ENCODE measurements at places on chromosomes 4 and X.
A peak's percentile ranks its signal among the peaks of the same experiment; 100 is the strongest.

DNA sequence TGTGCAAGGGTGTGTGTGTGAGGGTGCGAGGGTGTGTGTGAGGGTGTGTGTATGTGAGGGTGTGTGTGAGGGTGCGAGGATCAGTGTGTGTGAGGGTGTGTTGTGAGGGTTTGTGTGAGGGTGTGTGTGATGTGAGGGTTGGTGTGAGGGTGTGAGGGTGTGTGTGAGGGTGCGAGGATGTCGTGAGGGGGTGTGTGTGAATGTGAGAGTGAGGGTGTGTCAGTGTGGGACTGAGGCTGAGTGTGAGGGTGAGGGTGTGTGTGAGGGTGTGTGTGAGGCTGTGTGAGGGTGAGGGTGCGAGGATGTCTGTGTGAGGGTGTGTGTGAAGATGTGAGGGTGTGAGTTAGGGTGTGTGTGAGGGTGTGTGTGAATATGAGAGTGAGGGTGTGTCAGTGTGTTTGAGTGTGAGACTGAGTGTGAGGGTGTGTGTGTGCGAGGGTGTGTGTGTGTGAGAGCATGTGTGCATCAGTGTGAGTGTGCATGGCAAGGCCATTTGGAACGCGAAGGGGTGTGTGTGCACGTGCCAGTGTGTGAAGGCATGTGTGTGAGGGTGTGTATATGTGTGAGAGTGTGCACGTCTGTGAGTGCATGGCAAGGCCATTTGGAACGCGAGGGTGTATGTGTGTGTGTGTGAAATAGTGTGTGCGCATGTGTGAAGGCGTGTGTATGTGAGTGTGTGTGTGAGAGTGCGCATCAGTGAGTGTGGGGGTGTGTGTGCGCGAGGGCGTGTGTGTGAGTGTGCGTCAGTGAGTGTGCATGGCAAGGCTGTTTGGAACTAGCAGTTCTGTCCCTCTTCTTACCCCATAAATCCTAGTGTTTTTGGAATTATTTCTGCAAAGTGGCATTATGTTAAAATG, 69.8 kb downstream of the RGS12 start:
- peak; percentile 10 for ATAC-seq

DNA sequence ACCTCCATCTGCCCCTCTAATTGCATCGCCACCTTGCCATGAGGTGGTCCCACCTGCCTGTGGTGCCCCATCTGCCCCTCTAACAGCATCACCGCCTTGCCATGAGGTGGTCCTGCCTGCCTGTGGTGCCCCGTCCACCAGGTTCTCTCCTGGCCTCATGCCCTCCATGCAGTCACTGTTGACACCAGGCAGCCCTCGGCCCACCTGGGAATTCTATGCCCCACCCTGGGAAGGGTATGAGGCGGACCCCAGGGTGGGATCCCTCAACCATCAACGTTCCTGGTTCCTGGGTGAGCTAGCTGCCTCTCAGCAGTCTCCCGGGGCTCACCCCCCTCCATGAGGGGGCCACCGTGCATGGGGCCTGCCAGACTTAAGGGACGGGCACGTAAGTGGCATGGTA, 38.9 kb downstream of the ACOX3 start:
- peak; percentile 6 for ATAC-seq

DNA sequence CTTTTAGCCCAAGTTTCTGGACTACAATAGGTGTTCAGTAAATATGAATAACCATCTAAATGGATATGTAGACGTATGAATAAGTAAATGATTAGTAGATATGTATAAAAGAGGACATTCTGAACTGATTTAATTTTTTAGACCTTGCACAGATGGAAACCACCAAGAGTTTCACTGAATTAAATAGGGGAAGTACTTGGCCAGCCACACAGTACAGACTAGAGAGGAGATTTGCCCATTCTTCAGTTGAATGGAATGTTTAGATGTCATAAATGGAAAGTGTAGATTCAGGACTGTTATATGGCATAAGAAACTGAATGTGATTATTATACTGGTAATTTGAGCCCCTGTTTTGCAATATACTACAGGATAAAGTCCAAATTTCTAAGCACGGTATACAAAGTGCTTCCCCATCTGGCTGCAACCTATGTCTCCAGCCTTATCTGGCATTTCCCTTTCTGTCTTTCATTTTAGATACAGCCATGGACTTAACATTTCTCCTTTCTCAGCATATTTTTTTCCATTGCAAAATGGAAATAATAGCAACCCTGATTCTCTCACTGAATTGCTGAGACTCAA, 137.8 kb upstream of the HS3ST1 start:
- ATAC-seq = no peak

DNA sequence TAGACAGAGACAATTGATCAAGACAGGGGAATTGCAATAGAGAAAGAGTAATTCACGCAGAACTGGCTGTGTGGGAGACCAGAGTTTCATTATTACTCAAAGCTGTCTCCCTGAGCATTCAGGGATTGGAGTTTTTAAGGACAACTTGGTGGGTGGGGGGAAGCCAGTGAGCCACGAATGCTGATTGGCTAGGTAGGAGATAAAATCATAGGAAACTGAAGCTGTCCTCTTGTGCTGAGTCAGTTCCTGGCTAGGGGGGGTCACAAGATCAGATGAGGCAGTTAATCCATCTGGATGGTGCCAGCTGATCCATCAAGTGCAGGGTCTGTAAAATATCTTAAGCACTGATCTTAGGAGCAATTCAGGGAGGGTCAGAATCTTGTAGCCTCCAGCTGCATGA, 358.6 kb downstream of the GPM6A start:
- ATAC-seq = no peak

DNA sequence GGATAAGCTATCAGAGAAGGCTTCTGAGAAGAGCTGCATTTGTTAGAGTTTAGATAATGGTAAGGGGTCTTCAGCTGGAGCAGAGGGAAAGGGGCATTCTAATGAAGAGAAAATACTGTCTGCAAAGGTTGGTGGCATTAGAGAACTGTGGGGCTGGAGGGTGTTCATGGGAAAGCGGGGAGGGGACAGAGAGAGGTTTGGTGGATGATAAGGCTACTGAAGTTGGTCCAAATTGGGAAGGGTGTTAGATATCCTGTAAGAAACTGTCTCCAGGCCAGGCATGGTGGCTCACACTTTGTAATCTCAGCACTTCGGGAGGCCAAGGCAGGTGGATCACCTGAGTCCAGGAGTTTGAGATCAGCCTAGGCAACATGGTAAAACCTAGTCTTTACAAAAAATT, 59.9 kb downstream of the AFF1 start:
- no peak for ATAC-seq

DNA sequence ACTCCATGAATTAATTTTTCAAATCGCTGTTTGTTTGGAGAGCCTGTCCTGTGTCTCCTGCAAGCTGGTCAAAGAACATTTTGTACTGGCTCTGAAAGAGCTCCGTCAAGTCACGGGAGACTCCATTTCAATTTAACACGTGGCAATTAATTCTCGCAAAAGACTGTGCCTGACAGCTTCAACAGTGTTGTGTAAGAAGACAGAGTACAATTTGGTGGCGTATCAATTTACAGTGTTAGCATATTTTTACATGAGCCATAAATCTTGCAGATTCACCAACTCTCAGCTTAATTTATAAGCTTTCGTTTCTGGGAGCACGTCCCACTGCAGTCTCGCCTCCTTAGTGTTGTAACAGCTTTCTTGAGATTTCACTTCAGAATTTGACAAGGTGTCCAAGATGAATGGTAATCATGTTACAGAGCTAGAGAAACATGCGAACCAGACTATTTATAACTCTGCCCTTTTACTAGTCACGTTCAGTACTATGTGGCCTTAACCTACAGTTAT, 70.8 kb downstream of the RWDD4 start:
- ATAC-seq = peak; percentile 69

GRCh38 chr4:186105647-186106321, 1.3 kb downstream of the FAM149A start:
- ATAC-seq = peak; percentile 59

DNA sequence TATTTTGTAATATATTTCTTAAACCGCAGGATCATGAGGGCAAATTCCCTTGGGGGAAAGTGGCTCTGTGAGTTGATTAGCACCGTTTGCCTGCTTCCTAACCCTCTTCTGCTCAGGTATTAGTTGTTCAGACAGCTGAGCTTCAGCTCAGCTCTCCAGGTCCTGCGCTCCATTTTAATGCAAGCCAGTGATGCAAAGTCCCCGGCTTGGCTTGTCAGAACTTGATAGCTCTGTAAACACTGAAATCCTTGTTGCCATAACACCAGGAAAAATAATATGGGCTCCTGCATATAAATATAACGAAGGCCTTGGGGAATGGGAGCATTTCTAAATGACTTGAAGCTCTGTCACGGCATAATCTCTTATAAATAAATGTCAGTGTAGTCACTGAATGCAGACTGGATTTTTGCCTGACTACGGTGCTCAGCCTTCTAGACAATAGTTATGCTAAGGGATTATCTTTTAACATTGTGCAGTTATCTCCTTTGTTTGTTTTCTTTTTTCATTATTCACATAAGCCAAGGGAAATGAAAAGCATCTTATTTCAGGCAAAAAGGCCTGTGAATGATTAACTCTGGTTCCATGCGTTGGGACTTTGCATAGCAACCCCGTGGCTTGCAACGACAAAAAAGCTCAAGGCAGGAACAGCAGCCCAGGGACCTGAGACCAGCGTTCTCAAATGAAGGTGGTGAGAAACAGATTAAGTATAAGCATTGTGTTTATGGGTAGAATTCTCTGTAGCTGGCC, 253.2 kb downstream of the SPRY1 start:
- ATAC-seq = peak; percentile 87

GRCh38 chr4:17094876-17095210, 196.4 kb upstream of the LDB2 start:
- ATAC-seq = no peak

DNA sequence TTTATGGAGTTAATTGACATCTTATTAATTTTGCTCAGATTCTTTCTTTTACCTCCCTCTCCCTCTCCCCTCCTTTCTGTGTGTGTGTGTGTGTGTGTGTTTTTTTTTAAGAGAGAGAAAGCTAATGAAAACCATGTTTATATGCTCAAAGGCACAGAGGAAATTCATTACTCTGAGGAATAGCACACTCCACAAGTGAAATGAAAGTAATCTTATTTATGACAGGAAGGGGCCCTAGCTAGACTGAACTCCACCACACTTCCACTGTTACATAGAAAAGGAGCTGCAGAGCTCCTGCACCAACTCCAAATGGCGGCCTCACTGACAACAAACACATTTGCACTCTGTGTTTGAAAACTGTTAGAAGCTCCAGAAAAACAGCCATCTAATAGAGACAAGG, 150.6 kb downstream of the RASL11B start:
- ATAC-seq = no peak

DNA sequence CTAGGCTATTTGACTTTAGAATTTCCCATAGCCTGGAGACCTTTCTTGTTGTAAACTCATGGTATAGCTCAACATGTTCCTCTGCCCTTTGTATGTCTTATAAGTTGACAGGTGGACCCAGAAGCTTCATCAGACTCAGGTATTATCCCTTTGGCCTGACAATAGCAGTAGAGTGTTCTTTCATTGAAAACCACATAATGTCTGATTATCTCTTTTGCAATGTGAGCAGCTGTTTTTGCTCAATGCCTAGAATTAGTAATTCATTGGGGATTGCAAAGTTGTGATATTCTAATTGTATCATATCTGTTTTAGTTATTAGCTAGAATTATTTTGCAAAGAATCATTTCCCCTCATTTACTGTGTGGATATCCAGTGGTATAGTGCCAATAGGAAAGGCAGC, 27.5 kb downstream of the TBC1D19 start:
- ATAC-seq = no peak
